ENCODE measurements at places on chromosomes 3 and 15.

GRCh38 chr3:13197795-13198194 is 124.6 kb upstream of the IQSEC1 start:
- DNase-seq = no peak

- no peak for DNase-seq
Measured at GRCh38 chr3:135272026-135272669, 477.1 kb downstream of the EPHB1 start.

DNA sequence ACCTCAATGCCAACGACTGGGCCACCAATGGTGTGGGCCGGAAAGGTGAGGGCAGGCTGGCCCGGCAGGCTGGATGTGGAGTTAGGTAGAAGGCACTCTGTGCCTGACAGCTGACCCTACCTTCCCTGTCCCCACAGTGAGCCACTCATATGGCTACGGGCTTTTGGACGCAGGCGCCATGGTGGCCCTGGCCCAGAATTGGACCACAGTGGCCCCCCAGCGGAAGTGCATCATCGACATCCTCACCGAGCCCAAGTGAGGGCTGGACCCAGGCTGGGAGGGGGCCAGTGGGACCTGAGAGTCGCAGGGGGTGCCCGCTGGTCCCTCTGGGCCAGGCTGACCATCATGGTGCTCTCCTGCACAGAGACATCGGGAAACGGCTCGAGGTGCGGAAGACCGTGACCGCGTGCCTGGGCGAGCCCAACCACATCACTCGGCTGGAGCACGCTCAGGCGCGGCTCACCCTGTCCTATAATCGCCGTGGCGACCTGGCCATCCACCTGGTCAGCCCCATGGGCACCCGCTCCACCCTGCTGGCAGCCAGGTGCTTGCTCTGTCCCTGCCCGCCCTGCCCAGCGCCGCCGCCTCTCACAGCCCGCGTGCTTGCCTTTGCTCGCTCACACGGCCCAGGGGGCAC is 4.5 kb upstream of the FES start:
- DNase-seq = no peak

- DNase-seq = no peak
Measured at GRCh38 chr3:113035387-113035982, 44.7 kb downstream of the GTPBP8 start.

GRCh38 chr15:56917652-56918045 is 795 bp upstream of the TCF12 start:
- no peak for DNase-seq

- DNase-seq = no peak
Measured at GRCh38 chr3:178482981-178483380, 53.3 kb upstream of the KCNMB2 start.

DNA sequence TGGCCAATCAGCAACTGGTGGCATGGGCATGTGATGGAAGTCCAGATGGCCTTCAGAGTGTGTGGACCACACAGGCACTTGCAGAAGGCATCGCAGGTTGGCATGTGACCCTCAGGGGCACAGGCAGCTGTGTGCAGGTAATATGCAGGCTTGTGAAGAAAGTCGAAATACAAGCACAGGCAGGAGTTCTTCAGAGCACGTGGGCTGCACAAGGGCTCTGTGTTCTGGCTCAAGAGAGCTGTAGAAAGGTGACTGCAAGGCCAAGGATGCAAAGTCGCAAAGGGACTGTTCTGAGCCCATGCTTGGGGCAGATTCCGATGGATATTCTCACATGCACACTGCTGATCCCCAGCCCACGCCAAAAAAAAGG is 8.3 kb downstream of the LRRC2 start:
- DNase-seq = no peak

Data from stimulated activated CD4-positive, alpha-beta T cell treated with anti-CD3 and anti-CD28 coated beads, Interleukin-1b, Interleukin-23, amount 100 ng/mL, for 4 hours (primary cell).